ENCODE measurements at places on chromosomes 7 and 10.

- DNase-seq, result no peak
Observed at GRCh38 chr10:124278356-124278755, 140.4 kb downstream of the OAT start.

- no peak for DNase-seq
Observed at GRCh38 chr10:33559105-33559504, 224.6 kb upstream of the NRP1 start.

- DNase-seq, result no peak
Observed at GRCh38 chr7:125355899-125356298, 426.3 kb upstream of the POT1 start.

- DNase-seq, result no peak
Observed at GRCh38 chr7:100353685-100354330, 4.1 kb upstream of the PILRB start.

DNA sequence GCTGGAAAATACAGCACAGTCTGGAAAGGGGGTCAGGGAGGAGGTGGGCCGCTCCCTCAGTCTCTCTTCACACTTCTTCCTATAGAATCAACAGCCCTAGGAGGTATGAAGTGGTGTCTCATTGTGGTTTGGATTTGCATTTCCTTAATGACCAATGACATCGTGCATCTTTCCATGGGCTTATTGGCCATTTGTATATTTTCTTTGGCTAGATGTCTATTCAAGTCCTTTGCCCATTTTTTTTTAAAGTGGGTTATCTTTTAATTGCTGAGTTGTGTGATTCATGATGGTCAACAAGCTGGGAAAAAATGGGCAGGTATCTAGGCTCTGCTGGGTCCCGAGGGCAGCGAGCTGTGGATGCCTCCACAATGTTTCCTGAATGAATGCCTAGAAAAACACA, 29.1 kb downstream of the TMEM130 start:
- no peak for DNase-seq

- no peak for DNase-seq
Observed at GRCh38 chr10:104350127-104350635, 3.5 kb upstream of the CFAP58 start.

- DNase-seq, result no peak
Observed at GRCh38 chr10:97498841-97499560, at the start of gene UBTD1. UBTD1 (plus strand) TSS chr10:97498924; CDS start chr10:97499204, 280 bp downstream.

- DNase-seq, result peak; percentile 50
Observed at GRCh38 chr10:42753126-42753506, 29.5 kb upstream of the BMS1 start.

- DNase-seq, result no peak
Observed at GRCh38 chr10:99389729-99390480, 40.5 kb downstream of the GOT1 start.

DNA sequence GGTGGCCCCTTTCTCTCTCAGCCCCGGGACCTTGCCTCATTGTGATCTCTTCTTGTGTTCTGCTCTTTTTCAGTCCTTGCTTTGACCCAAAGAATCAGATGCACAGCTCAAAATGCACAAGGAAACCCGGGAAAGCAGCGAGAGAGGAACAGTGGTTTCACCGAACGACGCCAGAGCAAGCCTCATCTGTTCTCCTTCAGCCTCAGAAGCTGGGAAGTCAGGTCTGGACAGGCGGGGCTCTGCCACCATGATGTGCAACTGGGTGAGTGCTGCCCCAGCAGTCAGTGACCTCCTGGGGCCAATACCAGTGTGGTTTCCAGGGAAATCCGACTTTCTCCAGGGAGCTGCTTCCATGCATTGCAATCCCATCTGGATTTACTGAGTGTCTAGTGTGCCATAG, 133.4 kb downstream of the PRKCQ start:
- DNase-seq, result no peak

DNA sequence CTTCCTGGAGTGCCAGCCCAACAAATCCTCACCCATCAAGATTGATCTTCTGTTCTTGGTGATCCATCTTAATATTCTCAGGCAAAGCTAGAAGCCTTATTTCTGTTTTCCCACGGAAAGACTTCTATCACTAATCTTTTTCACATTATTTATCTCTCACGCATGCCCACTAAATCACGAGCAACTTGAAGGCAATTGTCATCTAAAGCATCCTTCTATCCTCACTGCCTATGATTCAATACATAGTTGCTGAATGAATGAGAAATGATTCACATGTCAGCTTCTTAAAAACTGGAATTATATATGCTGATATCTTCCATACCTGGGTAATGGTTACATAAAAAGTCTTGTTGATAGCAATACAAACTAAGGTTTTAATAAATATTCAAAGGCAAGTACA, 12.6 kb upstream of the COL1A2 start:
- DNase-seq, result no peak

- no peak for DNase-seq
Observed at GRCh38 chr10:77622889-77623291, 14.7 kb downstream of the KCNMA1 start.

GRCh38 chr7:155343150-155343549, 45.5 kb downstream of the INSIG1 start:
- DNase-seq, result no peak

DNA sequence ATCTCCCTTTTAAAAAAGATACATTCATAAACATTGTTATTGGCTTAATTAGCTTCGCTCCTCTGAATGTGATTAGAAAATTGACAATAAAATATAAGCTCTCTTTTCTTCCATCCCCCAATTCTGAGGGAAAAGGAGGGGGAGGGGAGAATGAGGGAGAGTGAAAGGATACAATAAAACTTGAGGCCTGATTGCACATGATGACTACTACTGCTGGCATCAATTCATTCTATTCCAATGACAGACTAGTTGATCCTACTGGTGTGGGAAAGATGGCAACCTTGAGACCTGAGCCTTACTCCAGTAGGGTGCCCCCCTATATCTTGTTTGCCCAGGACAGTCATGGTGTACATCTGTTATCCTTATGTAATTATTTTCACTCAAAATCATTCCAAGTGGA, 4.5 kb upstream of the IQUB start:
- DNase-seq, result no peak

GRCh38 chr10:21518641-21519396, 6.7 kb downstream of the SKIDA1 start:
- no peak for DNase-seq

DNA sequence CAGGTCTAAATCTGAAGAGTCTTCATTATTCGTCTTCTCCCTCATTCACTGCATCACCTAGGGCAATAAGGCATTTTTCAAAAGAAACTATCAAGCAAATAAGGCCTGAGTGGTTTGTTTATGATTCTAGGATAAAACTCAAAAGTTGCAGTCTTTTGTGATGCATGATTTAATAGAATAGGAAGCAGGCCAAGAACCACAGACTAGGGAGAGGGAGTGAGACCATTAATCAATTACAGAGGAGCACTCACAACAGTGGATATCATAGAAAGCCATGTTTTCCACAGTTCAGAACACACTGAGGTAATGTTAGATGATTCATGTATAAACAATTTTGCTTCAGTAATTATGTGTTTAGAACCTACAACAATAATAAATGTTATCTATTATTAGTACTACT, 87.8 kb upstream of the LRRTM3 start:
- no peak for DNase-seq

DNA sequence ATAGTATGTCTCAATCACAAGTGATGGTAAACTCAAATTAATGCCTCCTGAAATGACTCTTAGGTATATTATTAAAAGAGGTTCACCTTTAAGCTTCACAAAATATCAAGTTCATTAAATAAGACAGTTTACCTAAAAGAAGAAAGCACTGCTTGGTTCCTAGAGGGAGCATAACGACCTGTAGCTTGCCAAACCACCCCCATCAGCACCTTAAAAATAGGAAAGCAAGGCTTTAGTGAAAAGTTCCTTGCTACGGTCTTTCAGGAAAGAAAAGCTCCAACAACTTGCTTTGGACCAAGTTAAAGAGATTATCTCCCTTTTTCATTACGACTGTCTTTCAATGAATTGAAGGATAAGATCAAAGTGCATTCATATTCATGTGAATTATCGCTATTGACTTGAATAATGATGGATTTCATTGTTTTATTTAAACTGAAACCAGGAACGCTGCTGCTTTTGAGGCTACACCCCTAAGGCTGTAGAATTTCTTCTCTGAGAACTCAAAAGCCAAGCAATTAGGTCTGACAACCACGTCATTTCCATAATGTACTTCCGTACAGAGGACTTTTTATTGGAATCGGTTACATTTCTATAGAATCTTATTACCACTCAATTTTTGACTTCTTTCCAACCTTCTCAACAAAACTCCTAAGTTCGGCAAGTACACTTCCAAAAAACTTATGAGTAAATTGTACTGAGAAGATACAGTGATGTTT, 7.0 kb upstream of the SPAG6 start:
- no peak for DNase-seq

GRCh38 chr7:29350351-29350750, 155.8 kb downstream of the CHN2 start:
- DNase-seq, result no peak

- DNase-seq, result no peak
Observed at GRCh38 chr10:80290474-80291220, 1.2 kb upstream of the MAT1A start.

DNA sequence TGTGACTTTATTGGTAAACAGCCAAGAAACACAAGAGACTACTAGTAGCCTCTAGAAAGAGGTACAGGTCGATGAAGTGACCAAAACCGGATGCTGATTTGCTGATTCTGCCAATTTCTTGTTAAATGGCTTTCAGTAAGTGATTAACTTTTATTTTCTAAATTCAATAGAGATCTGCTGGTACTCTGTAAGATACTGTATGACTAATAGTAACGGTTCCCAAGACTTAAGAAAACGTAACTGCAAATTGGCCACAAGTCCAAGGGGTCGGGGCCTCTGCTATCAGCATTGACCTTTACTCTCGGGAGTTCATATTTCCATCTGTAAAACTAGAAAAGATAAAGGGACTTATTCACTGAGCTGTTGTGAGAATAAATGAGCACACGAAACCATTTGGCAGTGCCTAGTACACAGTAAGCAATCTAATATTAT, 1.4 kb downstream of the FAM3C start:
- no peak for DNase-seq

DNA sequence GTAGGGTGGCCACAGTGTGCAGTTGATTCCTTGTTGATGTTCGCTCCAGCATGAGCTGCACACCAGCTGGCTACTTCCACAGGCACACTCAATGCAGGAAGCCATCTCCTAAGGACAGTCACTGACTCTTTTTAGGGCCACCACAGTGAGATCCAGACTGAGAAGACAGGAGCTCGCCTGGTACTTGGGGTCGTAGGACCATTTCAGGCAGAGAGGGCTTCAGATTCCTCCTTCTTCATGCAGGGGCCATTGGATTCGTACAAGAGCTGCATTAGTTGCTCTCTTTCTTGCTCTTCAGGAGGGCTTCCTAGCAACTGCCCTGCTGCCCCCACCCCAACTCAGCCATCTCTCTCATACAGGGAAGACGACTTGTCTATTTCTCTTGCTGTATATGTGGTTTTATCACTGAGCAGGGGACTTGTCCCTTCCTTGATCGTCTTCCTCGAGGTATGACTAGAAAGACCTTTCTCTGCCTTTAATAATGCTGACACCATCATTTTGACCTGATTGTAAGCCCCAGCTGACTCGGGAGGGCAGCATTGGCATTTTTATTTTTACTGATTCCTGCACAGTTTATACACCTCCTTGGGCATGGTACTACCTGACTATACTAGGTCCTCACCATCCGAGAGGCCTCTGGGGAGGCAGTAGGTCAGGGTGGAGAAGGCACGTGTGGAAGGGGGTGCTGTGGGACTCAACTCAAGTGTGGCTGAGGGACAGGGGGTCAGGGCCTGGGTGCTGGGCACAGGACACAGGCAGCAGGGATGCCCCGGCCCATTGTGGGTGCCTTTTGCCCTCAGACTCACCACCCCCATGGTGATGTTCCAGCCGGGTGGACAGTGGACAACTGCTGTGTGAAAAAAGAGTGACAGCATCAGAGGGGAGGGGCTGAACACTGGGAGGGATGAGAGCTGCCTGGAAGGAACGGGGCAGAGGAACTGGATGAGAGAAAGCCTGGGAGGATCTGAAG, 136.7 kb upstream of the ZNF746 start:
- no peak for DNase-seq

- peak; percentile 29 for DNase-seq
Observed at GRCh38 chr7:150631084-150631826, 930 bp downstream of the GIMAP6 start.

DNA sequence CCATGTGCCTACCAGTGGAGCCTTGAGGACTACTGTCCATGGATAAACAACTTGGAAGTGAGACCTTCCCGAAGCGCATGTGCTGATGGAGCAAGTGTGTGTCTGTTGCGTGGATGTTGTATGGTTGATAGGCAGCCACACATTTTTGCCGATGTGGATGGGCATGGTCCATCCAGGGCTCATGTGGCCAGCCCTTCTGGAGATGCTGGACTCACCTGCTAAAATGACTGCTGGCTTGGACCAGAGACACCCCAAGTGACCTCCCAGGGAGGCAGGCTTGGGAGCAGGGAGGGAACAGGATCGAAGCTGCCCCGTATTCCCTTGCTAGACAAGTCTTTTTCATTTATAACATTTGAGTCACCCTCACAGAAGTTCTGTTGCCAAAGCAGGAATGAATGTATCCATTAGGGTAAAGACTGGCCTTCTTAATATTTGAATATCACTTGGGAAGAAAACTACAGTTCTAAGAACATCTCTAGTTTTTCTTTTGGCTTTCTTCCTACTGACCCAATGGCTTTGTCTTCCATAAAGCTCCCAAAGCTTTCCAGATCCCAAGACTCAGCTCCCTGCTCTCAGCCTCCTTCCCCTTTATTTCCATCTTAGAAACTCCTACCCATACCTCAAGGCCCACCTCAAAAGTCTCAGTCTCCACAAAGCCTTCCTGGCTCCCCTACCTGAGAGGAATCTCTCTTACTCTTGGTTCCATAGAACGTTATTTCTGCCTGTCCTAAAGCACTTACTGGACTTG, 3.0 kb downstream of the PTPRE start:
- no peak for DNase-seq

GRCh38 chr7:120028636-120029035, 244.3 kb upstream of the KCND2 start:
- DNase-seq, result no peak

GRCh38 chr10:101609481-101609880, 21.4 kb downstream of the DPCD start:
- no peak for DNase-seq
